ENCODE measurements at places on chromosomes 2 and 18.

GRCh38 chr2:206423147-206423546 lies 20.2 kb upstream of the ADAM23 start:
- no peak for DNase-seq

DNA sequence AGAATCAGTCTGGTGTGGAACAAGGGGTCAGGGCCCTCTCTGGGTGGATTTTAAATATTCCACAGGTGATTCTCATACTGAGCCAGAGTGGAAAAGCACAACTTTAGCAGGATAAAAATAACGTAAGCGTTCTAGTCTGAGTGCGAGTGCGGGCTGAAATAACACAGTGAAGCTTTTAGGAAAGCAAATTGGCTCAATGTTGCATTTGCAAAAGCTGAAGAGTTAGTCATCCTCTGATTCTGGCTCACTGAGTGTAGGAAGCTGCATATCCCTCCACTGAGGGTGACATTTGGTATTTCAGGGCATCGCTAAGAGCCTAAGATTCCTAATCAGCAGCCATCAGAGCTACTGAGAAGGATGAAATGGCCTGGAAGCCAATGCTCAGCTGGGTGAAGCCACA lies 134.7 kb downstream of the RIF1 start:
- no peak for DNase-seq

GRCh38 chr2:62462211-62462610 lies 43.8 kb downstream of the TMEM17 start:
- no peak for DNase-seq

DNA sequence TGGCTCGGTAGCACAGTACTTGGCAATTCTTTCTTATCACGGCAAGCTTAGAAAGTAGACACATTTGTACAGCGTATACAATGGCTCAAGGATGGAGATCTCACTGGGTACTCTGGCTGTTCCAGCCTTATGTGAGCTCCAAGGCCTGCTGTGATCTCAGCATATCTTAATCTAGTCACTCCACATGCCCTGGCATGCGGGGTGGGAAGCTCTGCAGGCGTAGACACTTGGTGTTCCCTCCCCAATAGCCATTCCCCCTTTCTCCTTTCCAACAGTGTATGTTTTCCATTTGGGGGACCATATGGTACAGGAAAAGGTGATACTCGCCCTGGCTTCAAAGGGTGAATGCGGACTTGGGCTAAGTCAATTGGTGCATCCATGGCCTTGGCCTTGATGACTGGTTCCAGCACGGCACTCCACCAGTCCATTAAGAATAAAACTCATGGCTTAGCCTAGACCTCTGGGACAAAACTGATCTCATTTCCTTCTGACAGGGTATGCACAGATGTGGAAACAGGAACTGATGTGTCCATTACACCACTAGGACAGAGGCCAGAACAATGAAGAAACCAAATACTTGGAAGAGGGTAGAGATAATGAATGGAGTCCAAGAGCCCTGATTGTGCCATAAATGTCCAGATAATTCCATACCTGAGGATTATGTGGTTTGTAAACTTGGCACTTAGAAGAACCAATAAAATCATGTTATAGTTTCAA lies 28.4 kb downstream of the TGIF1 start:
- no peak for DNase-seq

DNA sequence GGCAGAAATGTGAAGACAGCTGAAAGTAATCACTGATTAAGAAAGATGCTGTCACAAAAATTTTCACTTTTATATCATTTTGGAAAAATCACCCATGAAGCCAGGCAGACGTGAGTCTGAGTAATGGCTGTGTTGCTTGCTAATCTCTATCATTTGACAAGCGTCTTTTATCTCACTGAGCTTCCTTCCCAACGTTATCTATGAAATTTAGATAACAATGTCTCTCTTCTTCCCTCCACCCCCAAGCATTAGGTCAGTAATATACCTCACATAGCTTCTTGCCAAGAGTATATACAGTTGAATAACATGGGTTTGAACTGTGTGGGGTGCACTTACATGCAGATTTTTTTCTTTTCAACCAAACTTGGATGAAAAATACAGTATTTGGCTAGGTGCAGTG lies 388.6 kb upstream of the NRXN1 start:
- DNase-seq, result no peak
